ENCODE measurements at places on chromosomes 3 and 15.

DNA sequence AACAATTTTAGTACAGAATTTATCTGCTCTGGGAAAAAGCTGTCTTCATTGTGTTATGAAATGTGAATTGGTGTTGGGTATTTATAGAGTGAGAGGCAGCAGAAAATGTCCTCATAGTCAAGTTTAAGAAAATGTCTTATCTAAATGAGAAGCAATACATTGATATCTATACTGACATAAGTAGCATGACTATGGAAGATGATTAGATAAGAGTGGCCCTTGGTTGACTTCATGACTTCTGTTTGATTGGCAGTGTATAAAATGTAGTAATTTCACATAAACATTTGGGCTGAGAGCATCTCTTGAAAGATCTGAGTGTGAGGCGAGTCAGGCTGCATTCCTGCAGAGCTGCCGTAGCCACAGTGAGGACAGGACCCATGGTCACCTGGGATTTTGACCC is 19.4 kb downstream of the MCTP2 start:
- no peak for DNase-seq

GRCh38 chr3:149481056-149481455 is 6.6 kb downstream of the TM4SF4 start:
- no peak for DNase-seq

DNA sequence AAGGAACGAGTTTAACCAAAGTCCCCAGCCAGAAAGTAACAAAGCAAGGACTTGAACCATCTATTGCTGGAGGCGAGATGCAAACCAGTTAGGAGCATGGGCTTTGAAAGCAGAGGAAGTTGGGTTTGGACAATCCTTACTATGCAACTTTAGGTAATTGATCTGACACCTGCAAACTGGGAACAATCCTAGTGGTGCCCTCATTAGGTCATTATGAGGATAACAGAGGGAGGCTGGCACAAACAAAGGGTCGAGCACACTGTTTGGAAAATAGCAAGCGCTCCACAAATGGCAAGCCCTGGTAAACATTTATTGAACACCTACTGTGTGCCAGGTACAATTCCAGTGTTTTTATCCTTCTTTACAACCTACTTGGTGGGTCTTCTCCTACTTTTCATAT is 45.6 kb downstream of the WNT5A start:
- DNase-seq = no peak

DNA sequence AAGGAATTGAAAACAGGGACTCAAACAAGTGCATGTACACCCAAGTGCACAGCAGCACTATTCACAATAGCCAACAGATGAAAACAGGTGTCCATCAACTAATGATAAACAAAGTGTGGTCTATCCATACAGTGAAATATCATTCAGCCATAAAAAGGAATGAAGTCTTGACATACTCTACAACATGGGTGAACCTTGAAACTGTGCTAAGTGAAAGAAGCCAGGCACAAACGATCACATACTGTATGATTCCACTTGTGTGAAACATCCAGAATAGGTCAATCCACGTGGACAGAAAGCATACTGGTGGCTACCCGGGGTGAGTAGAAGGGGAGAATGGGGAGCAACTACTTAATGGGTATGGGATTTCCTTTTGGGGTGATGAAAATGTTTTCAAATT is 29.6 kb upstream of the PLXND1 start:
- no peak for DNase-seq

- DNase-seq = no peak
These were observed 298.2 kb downstream of the UBE2E2 start for GRCh38 chr3:23501201-23501802.

GRCh38 chr3:42836150-42837123 is 27.2 kb downstream of the ACKR2 start:
- no peak for DNase-seq

DNA sequence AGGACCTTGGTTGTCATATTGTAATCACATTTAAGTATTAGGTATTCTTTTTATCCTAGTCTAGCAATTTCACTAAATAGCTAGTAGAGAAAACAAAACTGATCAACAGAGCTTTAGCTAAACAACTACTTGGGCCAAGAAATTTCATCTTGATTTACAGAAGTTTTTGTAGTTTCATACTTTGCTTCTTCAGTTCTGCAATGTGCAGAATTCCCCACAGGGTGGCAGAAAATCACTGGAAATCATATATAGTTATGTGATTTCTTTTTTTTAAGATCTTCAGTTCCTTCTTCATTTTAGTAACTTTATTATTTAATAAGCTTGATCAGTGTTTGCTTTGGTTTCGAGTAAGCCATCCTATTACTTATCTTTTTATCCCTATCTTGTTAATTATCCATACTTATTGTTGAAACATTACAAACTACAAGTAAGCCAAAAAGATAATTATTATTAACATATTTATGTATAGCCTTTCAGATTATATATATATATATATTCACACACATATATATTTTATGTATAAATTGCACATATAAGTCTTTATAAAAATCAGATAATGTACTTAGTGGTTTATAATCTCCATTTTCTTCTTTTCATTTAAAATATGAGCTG is 2.2 kb upstream of the BNIP2 start:
- peak; percentile 25 for DNase-seq

- DNase-seq = peak; percentile 33
These were observed 1.3 kb upstream of the RFX7 start for GRCh38 chr15:56244811-56245576.

DNA sequence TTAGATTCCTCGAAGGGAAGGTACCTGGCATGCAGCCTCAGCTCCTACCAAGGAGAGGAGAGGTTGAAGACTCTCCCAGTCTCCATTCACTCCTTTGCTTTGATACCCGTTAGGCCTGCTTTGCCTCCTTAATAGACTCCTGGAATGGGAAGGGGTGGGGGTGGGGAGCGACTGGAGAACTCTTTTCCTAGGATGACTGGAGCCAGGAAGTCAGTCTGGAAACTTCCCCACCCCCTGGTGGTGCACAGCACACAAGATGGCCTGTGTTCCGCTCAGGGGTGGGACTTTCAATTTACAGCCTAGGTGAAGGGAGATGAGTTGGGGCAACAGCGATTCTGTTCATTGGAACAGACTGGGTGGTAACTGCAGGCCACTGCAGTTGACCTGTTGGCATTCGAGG is 21.4 kb upstream of the CELF6 start:
- no peak for DNase-seq

DNA sequence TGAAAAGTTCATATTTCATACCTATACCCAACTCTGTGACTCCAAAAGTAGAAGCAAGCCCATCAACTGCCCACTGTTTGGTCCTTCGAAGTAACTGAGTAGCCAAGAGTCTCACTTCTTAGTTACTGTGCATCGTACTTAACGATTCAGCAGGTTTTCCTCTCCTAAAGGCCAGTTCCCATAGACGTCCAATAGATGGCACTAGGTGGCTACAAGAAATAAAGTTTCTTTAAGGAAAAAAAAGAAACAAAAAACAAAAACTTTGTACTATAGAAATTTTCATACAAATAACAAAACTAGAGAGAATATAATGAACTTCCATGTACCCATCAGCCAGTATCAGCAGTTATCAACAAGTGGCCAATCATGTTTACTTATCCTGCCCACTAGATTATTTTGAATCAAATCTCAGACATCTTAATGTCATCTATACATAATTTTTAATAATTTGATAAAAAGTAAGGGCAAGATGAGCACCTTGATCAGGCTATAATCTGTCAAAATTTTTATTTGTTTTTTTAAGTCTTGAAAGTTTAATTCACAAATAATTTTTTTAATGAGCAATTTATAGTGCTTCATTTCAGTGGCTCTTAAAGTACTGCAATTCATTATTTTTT is 63.8 kb upstream of the ACP3 start:
- DNase-seq = peak; percentile 64

DNA sequence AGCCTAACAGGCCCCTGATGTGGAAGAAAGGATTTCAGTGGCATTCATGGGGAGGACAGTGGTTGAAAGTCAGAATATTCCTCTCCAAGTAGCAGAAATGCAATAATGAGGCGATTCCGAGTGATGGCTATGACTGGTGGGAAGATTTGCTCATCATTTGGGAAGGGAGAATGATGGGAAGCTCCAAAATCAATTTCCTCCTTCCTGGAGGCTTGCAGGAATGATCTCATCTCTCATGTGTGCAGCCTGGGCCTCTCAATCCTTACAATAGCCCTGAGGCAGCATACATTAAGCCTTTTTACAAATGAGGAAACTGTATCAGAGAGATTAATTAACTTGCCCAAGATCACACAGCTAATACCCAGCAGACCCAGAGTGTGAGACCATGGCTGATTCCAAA is 58.7 kb downstream of the BOC start:
- no peak for DNase-seq

DNA sequence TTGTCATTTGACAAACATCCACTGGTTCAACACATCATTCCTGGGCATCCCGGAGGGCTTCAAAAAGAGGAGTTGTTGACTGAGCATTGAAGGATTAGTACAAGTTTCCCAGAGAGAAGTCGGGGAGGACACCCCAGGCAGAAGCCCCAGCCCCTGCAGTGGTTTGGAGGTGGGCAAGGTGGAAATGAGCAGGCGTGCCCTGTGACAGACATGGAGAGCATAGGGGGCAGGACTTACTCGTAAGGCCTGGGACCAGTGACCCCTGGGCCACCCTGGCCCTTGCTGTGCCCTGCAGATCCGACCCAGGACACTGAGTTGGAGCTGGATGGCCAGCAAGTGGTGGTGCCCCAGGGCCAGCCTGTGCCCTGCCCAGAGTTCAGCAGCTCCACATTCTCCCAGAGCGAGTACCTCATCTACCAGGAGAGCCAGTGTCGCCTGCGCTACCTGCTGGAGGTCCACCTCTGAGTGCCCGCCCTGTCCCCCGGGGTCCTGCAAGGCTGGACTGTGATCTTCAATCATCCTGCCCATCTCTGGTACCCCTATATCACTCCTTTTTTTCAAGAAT is 5.9 kb downstream of the PARP3 start:
- no peak for DNase-seq

- DNase-seq = no peak
These were observed 76.3 kb downstream of the SMARCC1 start for GRCh38 chr3:47705391-47705790.

- DNase-seq = no peak
These were observed 63.3 kb downstream of the LEO1 start for GRCh38 chr15:51908316-51908715.

- no peak for DNase-seq
These were observed 155.2 kb downstream of the XXYLT1 start for GRCh38 chr3:195115600-195116406.

- no peak for DNase-seq
These were observed 8.2 kb downstream of the GOLIM4 start for GRCh38 chr3:168087539-168087938.

DNA sequence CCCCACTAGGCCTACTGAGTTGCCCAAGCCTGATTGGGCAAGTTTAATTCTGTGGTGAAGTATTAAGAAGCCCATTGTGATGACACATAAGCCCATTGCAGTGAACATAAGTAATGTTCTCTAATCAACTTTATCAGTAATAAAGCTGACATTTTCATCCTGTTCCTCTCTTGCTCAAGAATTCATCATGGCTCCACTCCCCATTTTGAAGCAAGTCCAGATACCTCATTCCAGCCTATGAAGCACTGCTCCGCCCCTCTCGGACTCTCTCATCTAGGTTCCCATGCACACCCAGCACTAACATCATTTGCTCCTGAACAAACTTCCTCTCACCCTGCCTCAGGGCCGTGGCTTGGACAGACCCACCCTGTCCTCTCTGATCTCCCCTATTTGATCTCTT is 10.5 kb downstream of the SHF start:
- no peak for DNase-seq

- DNase-seq = no peak
These were observed 1060.8 kb downstream of the ROBO1 start for GRCh38 chr3:78706906-78707523.

- DNase-seq = no peak
These were observed 8.7 kb upstream of the MCCC1 start for GRCh38 chr3:183108001-183108449.

GRCh38 chr3:152416808-152417580 is 148.3 kb downstream of the MBNL1 start:
- DNase-seq = no peak

DNA sequence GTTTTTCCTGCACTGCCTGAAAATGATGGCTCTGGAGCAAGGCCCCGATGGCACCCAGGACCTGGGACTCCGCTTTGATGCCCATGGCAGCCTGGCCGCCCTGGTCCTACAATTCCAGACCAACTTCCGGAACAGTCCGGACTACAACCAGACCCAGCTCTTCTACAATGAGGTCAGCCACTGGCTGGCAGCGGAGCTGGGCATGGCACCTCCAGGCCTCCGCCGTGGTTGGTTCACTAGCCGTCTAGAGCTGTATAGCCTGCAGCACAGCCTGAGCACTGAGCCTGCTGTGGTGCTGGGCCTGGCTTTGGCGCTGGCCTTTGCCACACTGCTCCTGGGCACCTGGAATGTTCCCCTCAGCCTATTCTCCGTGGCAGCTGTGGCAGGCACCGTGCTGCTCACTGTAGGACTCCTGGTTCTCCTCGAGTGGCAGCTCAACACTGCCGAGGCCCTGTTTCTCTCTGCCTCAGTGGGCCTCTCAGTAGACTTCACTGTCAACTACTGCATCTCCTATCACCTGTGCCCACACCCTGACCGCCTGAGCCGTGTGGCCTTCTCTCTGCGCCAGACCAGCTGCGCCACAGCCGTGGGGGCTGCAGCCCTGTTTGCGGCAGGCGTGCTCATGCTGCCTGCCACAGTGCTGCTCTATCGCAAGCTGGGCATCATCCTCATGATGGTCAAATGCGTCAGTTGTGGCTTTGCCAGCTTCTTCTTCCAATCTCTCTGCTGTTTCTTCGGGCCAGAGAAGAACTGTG is 10.9 kb downstream of the DISP2 start:
- DNase-seq = no peak
